ENCODE measurements at places on chromosomes 4 and X.

DNA sequence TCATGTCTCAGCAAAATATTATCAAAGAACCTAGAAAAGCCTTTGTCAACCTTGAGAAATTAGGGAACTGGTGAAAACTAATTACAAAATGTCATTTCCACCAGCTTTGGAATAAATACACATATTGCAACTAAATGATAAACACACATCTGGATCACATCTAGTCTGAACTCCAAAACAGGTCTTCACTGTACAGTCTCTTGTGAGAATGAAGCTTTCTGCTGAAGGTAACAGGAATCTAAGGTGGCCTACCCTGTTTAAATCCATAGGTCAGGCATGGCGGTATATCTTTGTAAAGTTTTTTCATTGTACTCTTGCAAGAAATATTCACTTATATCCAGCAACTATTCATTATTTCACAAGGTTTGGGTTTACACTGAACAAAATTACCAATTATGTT, 1.7 kb downstream of the SH3D19 start:
- DNase-seq, result no peak

- no peak for DNase-seq
Measured at GRCh38 chr4:161287678-161288352, 876.0 kb downstream of the FSTL5 start.

GRCh38 chrX:111854556-111855490, 21.2 kb upstream of the TRPC5OS start:
- DNase-seq, result no peak

DNA sequence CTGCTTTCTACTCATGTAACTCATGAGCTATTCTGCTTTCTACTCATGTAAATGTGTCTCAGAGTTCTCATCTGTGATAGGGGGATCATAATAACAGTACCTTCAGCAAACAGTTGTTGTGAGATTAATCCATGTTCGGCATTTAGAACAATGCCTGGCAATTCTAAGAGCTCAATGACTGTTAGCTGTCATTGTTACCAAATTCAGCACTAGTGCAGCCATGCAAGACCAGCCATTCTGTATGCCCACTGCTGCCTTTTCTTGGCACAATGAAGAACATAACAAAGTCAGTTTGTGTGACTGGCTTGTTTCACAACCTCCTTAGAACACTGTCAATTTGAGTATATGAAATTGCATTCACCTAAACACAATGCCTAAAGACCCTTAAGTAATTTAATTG, 163.2 kb downstream of the ANK2 start:
- DNase-seq, result no peak

DNA sequence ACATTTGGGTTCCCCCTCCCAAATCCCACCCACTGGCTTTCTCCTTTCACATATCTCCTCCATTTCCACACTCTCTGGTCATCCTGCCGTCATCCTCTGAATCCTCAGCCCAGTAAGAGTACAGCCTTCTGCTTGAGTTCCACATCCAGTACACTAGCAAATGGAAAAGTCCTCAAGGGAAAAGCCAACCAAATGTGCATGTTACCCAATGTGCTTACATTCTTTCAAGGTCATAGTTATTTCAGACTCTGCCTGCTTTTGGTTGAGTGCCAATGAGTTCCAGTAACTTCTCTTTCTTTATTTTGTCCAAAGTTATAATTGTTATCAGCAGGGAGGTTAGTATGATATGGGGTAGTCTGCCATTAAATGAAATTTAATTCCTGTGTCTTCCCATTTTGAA, 78.1 kb downstream of the SRPX start:
- DNase-seq, result no peak

- DNase-seq, result no peak
Measured at GRCh38 chr4:78083035-78083434, 25.9 kb downstream of the FRAS1 start.

DNA sequence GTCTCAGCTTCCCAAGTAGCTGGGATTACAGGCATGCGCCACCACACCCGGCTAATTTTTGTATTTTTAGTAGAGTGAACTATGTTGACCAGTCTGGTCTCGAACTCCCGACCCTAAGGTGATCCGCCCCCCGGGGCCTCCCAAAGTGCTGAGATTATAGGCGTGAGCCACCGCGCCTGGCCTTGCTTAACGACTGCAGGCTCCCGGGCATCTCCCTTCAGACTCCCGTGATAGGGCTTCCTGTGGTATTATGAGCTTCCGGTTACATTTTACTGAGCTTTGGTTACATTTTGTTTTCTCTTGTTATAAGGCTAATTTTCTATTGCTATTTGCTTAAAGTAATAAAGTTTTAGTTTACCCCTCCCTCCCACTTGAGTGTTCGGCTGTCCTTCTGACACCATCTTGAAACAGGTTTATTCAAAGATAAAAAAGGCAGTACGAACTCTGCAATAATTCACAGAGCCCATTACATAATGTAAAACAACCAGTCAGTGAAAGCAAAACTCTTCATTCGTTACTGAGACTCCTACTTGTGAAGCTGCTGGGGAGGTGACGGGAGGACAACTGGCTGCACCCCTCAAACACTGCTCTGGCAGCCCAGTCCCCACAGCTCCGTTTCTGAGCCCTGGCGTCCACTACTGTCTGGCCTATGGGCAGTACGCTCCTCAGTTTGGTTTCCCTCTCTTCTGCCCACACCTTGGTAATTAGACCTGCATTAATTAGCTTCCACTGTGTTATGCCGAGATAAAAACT, 795.7 kb upstream of the SLIT2 start:
- no peak for DNase-seq

- no peak for DNase-seq
Measured at GRCh38 chr4:5683566-5683965, 24.8 kb downstream of the EVC2 start.

DNA sequence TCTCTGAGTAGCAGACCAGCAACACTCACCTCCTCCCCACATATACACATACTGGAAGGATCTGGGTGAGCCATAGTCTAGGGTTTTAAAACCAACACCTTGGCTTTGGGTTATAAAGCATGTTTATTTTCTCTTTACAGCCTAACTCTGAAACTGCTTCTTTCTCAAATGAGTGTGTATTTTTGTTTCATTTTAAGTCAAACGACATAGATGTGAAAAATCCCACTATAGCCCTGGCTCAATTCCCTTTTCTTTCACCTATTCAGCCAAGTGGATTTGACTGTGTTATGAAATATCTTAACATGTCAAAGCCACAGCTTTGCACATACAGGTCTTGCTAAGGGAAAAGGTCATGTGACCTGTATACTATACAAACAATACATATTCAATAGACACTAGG, 13.8 kb downstream of the NEXMIF start:
- DNase-seq, result no peak

DNA sequence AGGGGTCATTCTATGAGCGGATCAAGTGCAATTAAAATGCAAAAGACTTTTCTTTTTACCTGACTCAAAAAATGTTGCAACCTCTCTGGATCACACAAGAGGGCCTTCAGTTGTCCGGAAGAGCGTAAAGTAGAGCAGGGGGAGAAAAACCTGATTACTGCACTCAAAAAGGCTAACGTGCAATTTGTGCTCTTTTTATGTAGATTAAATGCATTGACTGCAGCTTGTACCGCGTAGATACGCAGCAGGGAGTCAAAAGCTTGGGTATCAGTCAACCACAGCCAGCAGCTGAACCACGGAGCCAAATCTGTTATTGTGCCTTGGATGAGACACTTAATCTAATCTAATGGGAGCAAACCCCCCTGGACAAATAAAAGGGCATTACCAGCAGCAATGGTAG, 107.3 kb upstream of the RAI2 start:
- no peak for DNase-seq

- DNase-seq, result no peak
Measured at GRCh38 chr4:6092131-6092530, 73.9 kb upstream of the C4orf50 start.

DNA sequence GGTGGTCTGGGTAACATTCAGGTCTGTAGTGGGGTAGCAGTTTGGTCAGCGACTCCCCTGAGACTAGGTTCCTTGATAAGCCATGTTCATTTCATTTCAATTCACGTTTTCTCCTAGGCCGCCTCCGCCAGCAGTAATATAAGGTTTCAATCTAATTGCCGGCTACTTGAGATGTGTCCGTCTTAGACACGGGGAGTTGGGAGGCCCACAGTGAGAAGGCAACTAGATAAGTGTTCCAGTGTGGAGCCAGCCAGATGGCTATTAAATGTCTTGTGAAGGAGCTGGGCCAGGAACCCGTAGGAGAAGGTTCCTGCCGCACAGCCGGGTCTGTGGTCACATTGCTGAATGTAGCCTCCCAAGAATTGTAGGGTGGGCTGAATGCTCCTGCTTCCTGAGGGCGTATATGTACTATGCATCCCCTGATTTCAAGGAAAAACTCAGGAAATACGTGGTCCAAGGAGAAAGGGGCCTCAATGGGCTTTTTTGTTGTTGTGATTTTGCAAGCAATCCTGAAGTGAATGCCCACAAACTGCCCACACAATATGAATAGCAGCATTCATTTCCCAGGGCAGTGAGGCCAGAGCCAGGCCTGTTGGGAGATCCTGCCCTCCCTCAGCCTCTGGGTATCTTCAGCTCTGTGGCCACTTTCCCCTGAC, 220.6 kb upstream of the RPL34 start:
- DNase-seq, result no peak

All from stimulated activated CD8-positive, alpha-beta memory T cell treated with anti-CD3 and anti-CD28 coated beads, Interleukin-7, amount 100 ng/mL, for 1 hour (primary cell).